Epithelial cell of prostate (primary cell): ENCODE measurements at places on chromosomes 1 and 21.

- DNase-seq = no peak
Measured at GRCh38 chr1:200628223-200628881, 7.8 kb upstream of the KIF14 start.

- no peak for DNase-seq
Measured at GRCh38 chr1:156135930-156136871, 17.2 kb upstream of the SEMA4A start.

DNA sequence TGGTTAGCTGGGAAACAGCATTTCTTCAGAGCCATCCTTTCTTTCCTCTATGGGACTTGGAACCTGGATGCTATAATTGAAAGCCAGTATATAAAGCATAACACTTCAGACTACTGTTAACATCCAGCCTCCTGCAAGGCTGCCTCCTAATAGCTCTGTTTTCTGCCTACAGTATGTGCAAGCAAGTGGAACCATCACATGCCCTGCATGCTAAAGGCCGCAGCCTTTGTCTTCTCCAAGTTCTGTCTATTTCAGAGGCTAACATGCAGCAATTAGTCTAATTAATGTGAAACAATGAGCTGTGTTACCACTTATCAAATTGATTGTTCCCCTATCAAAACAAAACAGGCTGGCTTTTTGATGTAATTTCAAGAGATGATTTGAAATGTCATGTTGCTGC is 82.7 kb upstream of the ESRRG start:
- DNase-seq = no peak

DNA sequence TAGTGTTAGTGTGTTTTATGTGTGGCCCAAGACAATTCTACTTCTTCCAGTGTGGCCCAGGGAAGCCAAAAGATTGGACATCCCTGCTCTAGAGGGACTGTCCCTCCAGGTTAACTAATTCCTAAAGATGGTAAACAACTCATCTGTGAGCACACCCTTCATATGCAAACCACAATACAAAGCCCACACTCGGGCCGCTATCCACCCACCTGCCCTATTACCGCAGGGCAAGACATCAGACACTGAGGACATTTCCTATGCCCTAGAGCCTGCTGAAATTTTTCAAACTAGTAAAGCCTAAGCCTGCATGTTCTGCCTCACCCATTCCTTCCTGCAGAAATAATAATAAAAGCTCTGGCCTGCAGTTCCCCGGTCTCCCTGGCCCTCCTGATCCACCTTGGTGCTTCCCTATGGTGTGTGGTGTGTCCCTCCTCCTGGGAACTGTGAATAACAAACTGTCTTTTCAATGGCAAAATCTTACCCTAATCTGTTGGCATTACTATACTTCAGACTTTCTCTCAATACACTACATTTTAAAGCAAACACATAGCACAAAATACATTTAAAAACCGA is 39.3 kb upstream of the NTPCR start:
- no peak for DNase-seq

- DNase-seq = no peak
Measured at GRCh38 chr1:89548122-89548857, 23.7 kb downstream of the LRRC8B start.

GRCh38 chr1:116724765-116725375 is 29.4 kb upstream of the CD2 start:
- no peak for DNase-seq

GRCh38 chr1:110554871-110555801 is 36.2 kb upstream of the KCNA10 start:
- no peak for DNase-seq

- no peak for DNase-seq
Measured at GRCh38 chr21:35394634-35395369, 345.7 kb upstream of the RUNX1 start.

- peak; percentile 64 for DNase-seq
Measured at GRCh38 chr1:43206600-43207228, 34.6 kb downstream of the CFAP57 start.

- no peak for DNase-seq
Measured at GRCh38 chr1:65011983-65012382, 45.6 kb upstream of the JAK1 start.

GRCh38 chr21:42401154-42401553 is 2.5 kb upstream of the UBASH3A start:
- no peak for DNase-seq

DNA sequence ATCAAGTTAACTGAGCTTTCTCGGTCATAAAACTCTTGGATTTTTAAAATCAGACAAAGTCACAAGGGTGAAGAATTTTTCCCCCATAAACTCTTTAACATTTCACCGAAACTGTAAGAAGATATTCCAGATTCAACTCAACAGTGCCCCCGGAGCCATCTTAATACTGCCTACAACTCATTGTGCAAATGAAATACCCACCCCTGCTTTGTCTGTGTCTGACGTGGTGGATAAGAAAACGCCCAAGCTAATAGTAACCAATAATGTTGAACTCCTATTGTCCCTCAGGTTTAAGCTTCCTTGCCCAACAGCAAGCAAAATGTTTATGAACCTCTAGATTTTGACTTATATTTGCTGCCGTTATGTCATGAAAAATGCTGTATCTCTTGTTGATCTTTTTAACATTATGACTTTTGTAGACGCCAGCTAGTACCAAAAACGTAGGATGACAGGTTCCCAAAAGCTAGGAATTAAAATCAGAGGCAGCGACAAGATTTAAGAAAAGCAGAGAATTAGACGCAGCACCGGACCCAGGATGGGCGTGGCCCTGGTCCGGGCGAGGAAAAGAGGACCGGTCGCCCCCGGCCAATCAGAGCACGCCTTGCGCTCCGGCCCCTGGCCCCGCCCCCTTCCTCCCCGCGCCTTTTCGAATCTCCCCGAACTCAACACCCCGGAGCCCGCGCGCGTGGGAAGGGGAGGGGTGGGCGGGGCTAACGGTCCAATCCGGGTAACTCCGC is 1.1 kb downstream of the STMN1 start:
- DNase-seq = no peak

- DNase-seq = no peak
Measured at GRCh38 chr1:224513383-224513782, 78.8 kb upstream of the WDR26 start.

DNA sequence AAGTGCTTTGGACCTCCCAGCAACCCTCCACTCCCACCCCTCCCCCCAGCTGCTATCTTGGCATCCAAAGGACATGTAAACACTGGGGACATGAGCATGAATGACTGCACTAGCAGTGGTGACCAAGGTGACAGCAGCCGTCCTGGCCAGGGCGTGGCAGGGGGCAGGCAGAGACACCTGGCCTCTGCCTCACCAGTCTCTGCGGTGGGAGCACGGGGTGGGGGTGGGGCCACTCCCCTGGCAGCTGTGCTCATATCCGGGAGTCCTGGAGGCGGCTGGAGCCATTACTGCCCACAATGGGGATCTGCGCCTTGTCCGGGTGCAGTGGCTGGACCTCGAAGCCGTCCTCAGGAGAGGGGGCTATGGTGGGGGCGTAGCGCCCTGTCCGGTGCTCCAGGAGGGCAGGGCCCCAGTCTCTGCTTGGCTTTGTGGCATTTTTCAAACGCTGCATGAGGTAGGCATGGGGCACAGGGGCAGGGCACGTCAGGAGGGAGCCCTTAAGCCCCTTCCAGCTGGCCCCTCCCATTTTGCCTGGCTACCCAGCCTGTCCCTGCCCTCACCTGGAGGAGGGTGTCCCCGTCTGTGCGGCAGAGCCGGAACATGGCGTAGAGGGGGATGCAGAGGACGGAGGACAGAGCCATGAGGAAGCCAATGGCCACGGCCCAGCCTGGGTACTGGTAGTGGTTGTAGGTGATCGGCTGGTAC is 6.0 kb downstream of the CCDC24 start:
- DNase-seq = no peak

- DNase-seq = no peak
Measured at GRCh38 chr1:36951292-36951750, 83.0 kb downstream of the GRIK3 start.

DNA sequence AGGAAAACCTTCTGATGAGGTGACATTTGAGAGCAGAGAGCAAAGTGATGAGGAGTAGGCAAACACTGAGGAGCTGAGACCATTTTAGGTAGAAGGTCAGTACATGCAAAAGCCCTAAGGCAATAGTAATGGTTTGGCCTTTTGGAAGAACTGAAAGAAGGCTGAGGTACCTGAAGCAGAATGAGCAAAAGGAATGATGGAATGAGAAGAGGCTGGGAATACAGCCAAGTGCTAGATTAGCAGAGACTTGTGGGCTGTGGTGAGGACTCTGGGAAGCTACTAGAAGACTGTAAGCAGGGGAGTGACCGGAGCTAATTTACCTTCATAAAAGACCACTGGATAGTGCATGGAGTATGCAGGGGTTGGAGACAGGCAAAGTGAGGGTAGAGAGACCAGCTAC is 77.9 kb downstream of the GFI1 start:
- no peak for DNase-seq

- no peak for DNase-seq
Measured at GRCh38 chr1:200040481-200041138, 13.1 kb downstream of the NR5A2 start.

DNA sequence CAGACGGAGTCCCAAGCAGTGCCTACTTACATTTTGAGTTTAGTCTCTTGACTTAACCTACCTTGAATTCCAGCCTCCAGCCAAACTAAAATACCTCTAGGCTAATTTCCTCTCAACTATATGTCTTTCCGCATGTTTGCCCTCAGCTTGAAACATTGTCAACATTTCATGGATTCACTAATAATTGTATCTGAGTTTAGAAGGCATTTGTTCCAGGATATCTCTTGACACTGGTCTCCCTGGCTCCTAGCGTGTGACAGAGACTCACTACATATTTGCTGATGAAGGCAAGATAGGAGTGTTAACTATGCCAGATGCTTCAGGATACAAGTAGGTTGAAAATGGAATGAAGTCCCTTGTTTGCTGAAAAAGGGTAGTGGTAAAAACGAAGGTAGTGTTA is 136.1 kb downstream of the GREM2 start:
- DNase-seq = no peak

DNA sequence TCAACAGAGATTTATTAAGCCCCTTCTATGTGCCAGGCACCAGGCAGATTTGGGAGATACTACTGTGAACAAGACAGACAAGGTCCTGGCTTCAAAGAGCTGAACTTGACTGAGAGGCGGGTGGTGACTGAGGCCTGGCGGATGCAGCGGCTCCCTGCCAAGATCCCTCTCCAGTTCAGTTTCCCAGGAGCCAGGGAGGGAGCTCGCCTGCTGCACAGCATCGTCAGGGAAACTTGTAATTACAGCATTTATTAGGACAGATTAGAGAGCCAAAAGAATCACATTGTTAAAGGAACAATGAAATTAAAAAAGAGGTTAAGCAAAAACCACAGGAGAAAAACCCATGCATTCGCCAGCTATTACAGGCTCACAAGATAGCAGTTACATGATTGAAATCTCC is 55.3 kb downstream of the ETS2 start:
- no peak for DNase-seq

- DNase-seq = no peak
Measured at GRCh38 chr1:113745425-113745824, 13.9 kb downstream of the PHTF1 start.
